ENCODE measurements at places on chromosomes 6 and 20.
A peak's percentile ranks its signal among the peaks of the same experiment; 100 is the strongest.

- no peaks in the 10 kb centered on the region for H3K36me3 ChIP-seq
- H3K4me3 ChIP-seq = no peak overlapping the region
- H3K27me3 ChIP-seq = no peaks in the 10 kb centered on the region
- DNase-seq = no peak
- H3K27ac ChIP-seq = peak overlapping the region; percentile 68
Observed at GRCh38 chr20:50027611-50028105, 44.9 kb downstream of the SNAI1 start.

DNA sequence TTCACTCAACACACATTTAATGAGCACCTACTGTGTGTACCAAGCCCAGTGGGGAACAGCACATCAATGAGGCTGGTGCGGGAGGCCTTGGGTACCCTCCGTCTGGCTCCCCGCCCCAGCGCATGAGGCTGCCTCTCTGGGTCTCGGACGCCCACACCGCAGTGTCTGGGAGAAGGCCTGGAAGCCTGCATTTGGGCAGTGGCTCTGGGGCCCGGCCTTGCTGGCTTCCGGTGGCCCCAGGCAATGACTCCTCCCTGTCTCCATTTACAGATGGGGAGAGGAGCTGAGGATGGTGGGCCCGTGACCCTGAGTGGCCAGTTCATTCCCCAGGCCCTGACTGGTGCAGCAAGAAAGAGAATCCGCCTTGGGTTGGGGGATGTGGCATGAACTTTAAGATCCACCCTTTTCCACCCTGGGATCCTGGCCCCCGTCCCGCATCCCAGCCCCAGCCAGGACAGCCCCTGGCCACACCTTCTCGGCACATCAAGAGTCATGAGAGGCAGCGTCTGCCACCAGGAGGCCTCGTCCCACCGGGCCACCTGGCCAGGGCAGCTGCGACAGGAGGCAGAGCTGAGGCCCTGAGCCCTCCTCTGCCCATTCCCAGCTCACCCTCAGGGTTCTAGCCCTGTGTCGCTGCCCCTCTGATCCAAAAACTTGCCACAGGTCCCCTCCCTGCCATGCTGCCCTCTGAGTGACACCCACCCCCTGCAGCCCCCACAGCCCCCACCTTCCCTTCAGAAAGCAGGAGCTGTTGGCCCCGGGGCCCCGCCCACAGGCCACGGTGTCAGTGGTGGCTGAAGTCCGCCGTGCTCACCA is 17.5 kb upstream of the MRGBP start:
- H3K36me3 ChIP-seq = no peaks in the 10 kb centered on the region
- no peak overlapping the region for H3K27ac ChIP-seq
- H3K27me3 ChIP-seq = no peaks in the 10 kb centered on the region
- DNase-seq = no peak
- H3K4me3 ChIP-seq = no peak overlapping the region

DNA sequence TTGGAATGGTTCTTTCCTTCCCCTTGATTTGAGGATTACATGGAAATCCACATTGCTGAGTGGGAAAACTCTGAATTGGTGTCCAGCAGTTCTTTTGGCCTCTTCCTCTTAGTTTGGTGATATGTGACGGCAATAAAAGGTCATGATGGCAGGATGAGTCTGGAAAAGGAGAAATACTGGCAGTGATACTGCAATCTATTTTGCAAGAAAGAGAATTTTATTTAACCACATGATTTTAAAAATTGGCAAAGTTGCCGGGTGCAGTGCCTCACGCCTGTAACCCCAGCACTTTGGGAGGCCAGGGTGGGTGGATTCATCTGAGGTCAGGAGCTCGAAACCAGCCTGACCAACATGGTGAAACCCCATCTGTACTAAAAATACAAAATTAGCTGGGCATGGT is 73.1 kb downstream of the ADTRP start:
- no peak overlapping the region for H3K4me3 ChIP-seq
- no peak overlapping the region for H3K27ac ChIP-seq
- H3K36me3 ChIP-seq = no peaks in the 10 kb centered on the region
- DNase-seq = no peak

DNA sequence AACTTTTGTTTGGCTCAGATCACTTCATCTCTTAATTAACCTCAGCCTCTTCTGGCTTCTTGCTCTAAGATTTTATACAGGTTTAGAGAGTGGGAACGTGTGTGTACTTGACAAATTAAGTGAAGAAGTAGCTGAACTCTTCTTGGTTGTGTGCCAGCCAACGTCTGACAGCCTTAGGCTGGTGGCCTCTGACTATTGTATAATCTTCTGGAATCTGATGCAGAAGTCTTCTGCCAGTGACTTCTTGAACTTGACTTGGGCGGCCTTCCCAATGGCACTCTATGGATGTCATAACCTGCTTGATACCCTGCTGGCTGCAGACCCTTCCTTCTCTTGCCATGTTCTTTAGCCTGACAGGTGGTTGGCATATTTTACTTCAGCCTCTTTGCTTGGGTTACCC is 660.5 kb downstream of the DOK5 start:
- H3K27me3 ChIP-seq = no peaks in the 10 kb centered on the region
- DNase-seq = no peak
- H3K4me3 ChIP-seq = no peak overlapping the region
- H3K36me3 ChIP-seq = no peaks in the 10 kb centered on the region
- H3K27ac ChIP-seq = no peak overlapping the region

All from trophoblast cell (in vitro differentiated cells and primary cell).